ENCODE measurements at places on chromosomes 5 and 9. TPM values are rescaled to one million over a fixed set of nuclear protein-coding genes. Genes with fewer than 3 reads are reported as not detected.

FBLL1 gene
- 3.9 TPM for total RNA-seq

PCDHB16 gene
- total RNA-seq: 0.51 TPM

POU5F2 gene
- 0.51 TPM for total RNA-seq

GRM6 gene
- not detected for total RNA-seq

TLE1 gene
- 29.7 TPM for total RNA-seq

UBTD2 gene
- total RNA-seq: 24.9 TPM

SLCO6A1 gene
- total RNA-seq: not detected

PRSS3 gene
- 0.26 TPM for total RNA-seq

IFNA13 gene
- not detected for total RNA-seq

GLRA1 gene
- total RNA-seq: not detected

PCDHA6 gene
- total RNA-seq: 3.6 TPM

UBE2QL1 gene
- not detected for total RNA-seq

Measured in fibroblast of lung (primary cell).